ENCODE measurements at places on chromosomes 7 and 10. TPM values are rescaled to one million over a fixed set of nuclear protein-coding genes. Genes with fewer than 3 reads are reported as not detected.

DNA sequence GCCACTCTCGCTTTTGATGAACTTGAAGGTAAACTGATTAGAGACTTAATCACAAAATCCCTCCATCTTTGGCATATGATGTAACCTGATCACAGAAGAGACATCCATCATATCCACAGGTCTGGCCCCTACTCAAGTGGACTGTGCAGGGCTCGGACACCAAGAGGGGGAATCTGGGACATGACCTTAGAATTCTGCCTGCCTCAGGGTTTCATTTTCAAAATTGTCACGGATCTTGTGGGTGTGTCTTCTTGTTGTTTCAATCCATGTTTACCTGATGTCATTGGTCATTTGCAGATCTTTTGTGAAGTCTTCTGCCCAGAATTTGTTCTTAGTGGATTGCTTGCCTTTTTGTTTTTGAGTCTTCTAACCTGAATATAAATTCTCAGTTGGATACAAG is 5.9 kb upstream of the ARMS2 start:
- no peak for DNase-seq

- peak; percentile 42 for DNase-seq
Observed at GRCh38 chr7:5532536-5533335, 109.1 kb upstream of the TNRC18 start.

- DNase-seq = peak; percentile 73
Observed at GRCh38 chr7:16421333-16422102, at the start of gene CRPPA. CRPPA (minus strand) TSS chr7:16421538; CDS start chr7:16421322, 216 bp downstream.

DNA sequence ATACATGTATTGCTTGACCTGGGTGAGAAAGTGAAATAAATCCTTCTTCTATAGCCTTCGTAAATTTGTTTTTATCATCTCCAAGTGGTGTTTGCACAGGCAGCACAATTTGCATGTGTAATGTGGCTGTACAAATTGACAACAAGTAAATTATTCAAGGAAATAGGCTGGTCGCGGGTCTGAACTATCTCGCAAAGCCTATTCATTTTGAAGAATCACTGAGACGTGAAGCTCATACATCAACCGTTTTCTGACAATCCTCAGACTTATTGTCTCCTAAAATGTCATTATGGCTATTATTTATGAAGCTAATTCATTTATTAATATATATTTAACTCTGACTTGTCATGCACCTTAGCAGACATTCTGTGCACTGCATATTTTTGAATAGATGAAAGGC is 16.2 kb upstream of the FAM204A start:
- no peak for DNase-seq

GRCh38 chr7:115522174-115522573 is 508.4 kb downstream of the TFEC start:
- DNase-seq = no peak

- peak; percentile 15 for DNase-seq
Observed at GRCh38 chr7:38424750-38425463, 151.5 kb upstream of the TARP start.

The GIMAP4 gene
- not detected for total RNA-seq

The MAGI2 gene
- total RNA-seq = 4.1 TPM

GRCh38 chr10:121069061-121069850 is 218.1 kb downstream of the WDR11 start:
- no peak for DNase-seq

DNA sequence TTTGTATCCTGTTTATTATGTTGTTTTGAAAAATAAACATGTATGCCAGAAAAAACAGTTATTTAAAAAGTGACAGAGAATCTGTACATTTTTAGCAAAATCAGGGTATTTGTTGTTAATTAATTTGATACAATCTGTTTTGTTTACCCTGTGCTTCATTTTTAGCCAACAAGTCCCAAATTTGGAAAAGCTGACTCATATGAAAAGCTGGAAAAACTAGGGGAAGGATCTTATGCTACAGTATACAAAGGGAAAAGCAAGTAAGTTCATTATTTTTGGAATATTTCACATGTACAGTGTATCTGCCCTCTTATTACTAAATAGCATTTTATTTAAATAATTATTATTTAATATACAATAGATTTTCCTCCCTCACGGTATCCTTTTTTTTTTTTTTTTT is 151.4 kb downstream of the CDK14 start:
- DNase-seq = peak; percentile 40

- peak; percentile 20 for DNase-seq
Observed at GRCh38 chr10:15113766-15114165, 16.6 kb downstream of the RPP38 start.

GRCh38 chr7:75977743-75978142 is 16.7 kb downstream of the TMEM120A start:
- no peak for DNase-seq

DNA sequence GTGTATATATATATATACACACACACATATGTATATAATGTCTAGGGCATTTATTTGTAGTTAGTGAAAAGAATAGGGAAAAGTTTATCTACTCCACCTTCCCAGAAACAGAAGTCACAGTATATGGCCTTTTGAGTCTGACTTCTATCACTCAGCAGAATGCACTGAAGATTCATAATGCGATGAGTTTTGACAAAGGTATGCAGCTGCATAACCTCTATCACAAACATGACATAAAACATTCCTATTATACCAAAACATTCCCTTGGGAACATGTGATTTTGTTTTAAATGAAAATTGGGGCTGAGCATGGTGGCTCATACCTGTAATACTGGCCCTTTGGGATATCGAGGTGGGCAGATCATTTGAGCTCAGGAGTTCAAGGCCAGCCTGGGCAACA is 137.3 kb upstream of the EEPD1 start:
- DNase-seq = peak; percentile 70

DNA sequence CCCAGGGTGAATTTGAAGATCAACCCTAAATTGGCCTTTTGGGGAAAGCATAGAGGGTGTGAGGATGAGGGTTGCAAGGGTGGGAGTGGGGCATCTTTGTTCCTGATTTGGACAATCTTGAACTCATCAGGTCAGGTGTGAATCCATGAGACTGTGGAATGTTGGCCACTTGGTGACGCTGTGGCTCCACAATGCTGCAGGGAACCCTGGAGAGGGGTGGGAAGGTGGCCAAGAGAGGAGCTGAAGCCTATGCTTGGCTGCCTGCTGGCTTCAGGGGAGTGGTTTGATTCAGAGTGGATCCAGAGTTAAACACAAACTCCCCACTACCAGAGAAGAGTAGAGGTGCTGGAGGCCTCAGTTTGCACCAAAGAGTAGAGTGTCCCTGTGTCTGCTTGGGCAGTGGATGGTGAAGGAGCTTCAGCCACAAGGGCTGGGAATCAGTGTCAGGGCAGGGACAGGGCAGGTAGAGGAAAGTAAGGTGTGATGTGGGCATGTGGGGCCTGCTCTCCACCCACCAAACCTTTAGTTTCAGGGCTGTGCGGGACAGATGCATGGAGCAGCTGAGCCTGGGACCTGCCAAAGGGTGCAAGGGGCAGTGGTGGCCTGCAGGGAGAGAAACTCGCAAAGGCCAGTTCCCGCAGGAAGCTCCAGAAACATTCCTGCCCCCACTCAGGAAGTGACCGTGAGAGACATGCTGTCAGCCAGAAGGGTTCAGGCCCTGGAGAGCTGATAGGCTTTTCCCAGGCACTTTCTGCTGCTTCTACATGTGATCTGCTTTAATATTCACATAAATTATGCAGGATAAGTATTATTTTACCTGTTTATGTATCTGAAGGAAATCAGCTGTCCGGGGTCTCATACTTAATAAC is 81.0 kb upstream of the PRSS58 start:
- DNase-seq = peak; percentile 64

- no peak for DNase-seq
Observed at GRCh38 chr7:45661302-45661995, 87.3 kb downstream of the ADCY1 start.

GRCh38 chr10:46550076-46550790 is 6.2 kb downstream of the GPRIN2 start:
- DNase-seq = no peak

DNA sequence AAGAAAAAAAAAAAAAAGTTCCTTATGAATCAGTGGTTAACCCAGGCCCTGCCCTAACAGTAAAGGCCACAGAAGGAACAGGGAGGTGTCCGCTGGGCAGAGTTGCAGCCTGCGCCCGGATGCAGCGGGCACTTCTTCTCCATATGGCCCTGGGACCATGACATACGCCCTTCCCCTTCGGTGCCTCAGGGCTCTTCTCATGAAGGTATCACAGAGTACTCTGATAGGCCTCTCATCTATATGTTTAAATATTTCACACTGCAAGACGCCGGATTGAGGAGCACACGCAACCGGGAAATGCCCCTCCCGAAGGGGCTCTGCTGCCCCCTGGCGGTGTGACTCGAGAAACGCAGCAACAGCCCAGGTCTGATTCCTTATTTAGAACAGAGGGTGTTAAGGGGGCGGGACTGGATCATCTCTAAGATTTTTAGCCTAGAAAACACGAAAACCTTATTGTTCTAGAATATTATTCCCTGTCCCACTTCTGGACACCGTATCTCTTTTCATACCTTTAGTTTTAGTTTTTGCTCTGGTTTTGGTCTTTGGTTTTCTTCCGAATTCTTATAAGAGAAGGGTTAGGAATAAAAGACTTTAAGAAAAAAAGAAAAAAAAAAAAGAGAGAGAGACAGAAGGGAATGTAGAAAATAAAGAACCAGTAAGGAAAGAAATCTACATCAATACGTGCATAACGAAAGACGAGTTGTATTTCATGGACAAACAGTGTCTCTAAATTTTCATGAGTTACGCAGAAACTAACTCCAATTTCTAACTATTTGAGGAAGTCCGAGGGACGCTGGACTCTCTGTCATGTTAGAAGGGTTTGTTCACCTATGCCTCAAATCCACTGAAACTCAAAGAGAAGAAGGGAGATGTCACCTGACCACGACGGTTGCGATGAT is 12.0 kb downstream of the DAGLB start:
- DNase-seq = peak; percentile 85

GRCh38 chr7:158321056-158321700 is 266.4 kb downstream of the PTPRN2 start:
- DNase-seq = no peak

The SCRN1 gene
- 82.2 TPM for total RNA-seq

The BET1 gene
- total RNA-seq = 55.9 TPM

GRCh38 chr7:116210345-116211005 is at the start of gene TES:
TES (plus strand) TSS chr7:116210539; CDS start chr7:116210708, 169 bp downstream.
- peak; percentile 46 for DNase-seq

The NODAL gene
- total RNA-seq = not detected

The TCAF2 gene
- 5.9 TPM for total RNA-seq

DNA sequence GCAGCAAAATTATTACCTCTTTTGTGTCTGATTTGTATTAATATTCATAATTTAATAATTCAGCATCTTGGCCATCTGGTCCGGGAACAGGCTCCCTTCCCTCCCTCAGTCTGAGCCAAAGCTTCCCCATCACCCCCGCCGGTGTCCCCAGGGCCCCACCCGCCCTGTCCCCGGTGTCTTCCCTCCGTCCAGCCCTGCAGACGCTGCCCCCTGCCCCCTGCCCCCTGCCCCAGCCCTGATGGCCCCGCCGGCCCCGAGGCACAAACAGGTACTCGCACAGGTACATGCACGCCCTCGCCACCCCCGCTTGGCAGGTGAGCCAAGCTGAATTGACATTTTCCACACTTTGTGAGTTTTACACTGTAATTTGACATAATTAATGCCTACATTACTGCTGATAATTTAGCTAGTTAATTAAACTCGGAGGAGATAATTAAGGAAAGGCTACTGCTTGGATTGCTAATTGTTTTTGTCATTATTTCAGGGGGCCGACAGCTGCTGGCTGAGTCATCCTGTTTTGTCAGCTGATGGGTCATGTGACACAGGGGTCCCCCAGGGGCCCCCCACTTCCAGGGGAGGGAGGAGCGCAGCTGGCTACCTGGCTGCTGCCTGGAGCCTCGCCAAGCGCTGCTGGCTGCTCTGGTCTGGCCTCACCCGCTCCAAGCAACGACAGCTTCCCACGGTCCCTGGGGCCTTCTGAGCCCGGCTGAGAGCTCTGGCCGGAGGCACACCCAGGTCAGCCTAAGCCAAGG is 36.6 kb downstream of the MICALL2 start:
- DNase-seq = peak; percentile 22

GRCh38 chr7:73976761-73977618 is 51.0 kb upstream of the ELN start:
- peak; percentile 94 for DNase-seq

The TLX1 gene
- total RNA-seq = not detected

GRCh38 chr7:17120756-17121155 is 177.7 kb upstream of the AHR start:
- DNase-seq = no peak

The RFC2 gene
- total RNA-seq = 23.1 TPM

DNA sequence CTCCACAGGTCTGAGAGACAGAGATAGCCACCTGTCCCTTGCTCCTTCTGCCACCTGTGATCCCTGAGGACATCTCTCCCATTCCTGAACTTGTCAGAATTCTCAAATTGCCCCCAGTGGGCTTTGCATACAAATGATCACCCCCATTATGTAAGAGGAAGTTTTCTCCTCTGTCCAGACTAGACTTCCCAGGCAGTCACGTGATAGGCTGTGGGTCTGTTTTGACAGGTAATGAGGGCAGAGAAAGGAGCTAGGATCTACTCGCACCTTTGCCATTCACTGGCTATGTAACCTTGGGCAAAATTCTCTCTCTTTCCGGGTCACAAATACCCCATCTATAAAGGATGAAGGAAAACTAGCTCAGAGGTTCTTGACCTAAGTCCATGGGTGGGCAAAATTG is 21.4 kb upstream of the TM9SF3 start:
- no peak for DNase-seq

DNA sequence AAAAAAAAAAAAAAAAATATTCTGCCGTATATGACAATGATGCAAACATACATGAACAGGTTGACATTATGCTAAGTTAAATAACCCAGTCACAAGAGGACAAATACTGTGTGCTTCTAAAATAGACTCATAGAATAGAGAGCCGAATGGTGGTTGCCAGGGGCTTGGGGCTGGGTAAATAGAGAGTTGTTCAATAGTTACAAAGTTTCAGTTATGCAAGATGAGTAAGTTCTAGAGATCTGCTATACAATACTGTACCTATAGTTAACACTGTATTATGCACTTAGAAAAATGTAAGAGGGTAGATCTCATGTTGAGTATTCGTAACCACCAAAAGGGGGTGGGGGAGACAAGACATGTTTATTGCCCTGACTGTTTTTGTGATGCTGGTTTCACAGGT is 77.1 kb upstream of the GNAI1 start:
- no peak for DNase-seq

GRCh38 chr7:97024209-97025129 is at the start of gene DLX5:
DLX5 (minus strand) TSS chr7:97024831; CDS start chr7:97024623, 208 bp downstream.
- DNase-seq = peak; percentile 49

- peak; percentile 81 for DNase-seq
Observed at GRCh38 chr10:86693721-86694369, 25.5 kb downstream of the LDB3 start.

GRCh38 chr7:22332461-22332870 is 24.5 kb downstream of the RAPGEF5 start:
- no peak for DNase-seq
